ENCODE measurements at places on chromosomes 6 and 20.

DNA sequence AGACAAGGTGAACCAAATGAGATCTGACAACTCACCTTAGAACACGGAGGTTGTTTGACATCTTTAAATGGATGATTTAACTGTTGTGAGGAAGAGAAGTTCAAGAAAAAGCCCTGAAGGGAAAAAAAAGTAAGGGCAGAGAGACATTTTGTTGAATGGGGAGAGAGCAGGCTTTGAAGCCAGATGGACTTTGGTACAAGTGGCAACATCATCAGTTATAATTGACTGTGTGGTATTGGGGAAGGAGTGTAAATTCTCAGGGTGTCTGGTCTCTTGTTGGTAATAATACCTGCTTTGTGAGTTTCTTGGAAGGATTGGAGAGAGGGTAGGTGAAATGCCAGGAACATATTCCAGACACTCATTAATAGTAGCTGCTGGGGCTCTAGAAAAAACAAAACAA, 21.6 kb downstream of the OGFRL1 start:
- DNase-seq = no peak

DNA sequence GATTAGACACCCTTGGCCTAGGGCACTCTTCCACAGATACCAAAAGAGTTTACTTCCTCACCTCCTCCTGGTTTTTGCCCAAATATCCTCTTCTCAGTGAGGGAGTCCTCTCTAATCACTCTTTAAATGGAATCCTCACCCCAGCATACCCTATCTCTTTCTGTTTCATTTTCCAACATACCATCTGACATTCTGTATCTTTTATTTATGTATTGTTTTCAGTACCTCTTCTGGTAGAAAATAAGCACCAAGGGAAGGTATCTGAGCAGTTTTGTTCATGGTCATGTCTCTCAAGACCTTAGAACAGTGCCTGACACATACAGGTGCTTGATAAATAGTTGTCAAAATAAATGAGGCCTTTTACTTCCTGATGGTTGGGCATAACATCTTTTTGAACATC, 55.1 kb downstream of the KIAA0408 start:
- no peak for DNase-seq

- no peak for DNase-seq
Measured at GRCh38 chr6:75130784-75131183, 75.1 kb downstream of the COL12A1 start.

GRCh38 chr6:43855247-43855646, 85.2 kb downstream of the VEGFA start:
- no peak for DNase-seq

Measured in A673 (cell line).